ENCODE measurements at places on chromosomes 5 and 9.

- no peak for DNase-seq
These were observed 115.5 kb downstream of the COL23A1 start for GRCh38 chr5:178474562-178475184.

DNA sequence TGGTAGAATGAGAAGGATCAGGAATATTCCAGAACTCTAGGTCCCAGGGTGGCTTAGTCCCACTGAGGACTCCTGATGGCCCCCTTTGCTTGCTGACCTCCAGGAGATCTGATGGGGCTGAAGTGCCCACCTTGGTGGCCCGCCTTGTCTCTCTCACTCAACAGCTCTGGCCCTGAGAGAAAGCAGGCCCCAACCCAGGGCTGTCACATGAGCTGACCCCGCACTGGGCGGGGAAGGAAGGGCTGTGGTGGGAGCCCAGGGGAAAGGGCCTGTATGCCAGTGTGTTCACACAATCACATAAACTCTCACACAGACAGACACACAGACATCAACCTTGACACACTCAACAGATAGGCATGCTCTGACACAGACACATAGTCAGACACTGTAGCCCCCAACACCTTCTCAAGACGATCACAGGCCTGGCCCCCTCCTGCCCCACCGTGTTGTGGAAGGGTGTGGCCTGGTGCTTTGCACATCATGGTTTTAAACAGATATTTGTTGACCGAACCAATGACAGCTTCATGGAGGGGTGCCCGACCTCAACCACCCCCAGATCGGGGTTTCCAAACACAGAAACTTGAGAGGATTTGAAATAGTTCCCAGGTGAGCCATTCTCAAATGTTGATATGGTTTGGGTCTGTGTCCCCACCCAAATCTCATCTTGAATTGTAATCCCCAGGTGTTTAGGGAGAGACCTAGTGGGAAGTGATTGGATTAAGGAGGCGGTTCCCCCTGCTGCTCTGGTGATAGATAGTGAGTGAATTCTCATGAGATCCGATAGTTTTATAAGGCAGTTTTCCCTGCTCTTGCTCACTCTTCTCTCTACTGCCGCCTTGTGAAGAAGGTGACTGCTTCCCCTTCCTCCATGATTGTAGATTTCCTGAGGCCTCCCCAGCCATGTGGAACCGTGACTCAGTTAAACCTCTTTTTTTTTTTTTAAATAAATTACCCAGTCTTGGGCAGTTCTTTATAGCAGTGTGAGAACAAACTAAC lies 48.5 kb upstream of the HAND1 start:
- no peak for DNase-seq

DNA sequence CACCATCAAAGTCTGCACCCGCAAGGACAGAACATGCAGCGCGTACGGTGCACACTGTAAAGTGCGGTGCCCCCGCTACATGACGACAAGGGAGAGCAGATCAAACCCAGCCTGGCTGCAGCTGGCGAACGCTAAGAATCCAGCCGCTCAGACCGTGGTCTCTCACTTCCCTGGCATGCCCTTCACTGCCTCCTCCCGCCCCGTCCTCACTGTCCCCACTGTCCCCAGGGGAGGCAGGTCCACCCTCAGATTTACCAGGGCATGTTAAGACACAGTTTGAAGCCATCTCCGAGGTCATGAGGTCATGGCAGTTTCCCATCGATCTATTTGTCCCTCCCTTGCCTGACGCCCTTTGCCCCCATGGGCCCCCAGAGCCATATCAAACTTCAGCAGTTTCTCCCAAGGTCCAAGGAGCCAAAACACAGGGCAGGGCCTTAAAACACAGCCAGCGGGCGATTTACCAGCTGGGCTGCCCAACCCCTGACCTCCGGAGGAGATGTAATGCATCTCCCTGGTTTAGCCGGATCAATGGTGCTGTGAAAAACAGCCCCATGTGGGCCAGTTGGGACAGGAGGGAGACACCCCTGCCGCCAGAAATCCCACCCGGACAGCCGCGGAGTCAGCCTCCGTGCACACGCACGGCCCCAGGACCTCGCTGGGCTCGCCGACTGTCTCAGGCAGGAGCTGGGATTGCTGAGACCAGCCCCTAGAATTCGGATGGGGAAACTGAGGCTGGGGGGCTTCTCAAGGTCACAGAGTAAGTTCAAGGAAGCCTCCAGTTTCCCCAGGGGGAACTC lies 52.3 kb upstream of the FUBP3 start:
- no peak for DNase-seq

DNA sequence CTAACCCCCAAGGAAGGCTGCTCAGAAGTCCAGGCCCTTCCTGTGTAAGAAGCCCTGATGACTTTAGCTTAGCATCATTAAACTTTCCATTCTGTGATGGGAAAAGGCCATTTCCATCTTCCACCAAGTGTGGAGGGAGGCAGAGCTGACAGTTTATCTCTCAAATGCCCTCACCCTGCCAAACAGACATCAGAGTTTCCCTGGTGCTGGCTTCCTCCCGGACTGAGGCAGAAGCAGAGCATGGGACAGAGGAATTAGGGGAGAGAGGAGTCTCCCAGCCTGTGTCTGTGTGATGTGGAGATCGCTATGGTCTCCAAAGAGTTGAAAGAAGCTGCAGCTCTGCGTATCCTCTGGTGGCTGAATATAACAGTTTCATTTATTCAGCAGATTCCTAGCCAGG lies 57.4 kb upstream of the CTNNA1 start:
- DNase-seq, result no peak

DNA sequence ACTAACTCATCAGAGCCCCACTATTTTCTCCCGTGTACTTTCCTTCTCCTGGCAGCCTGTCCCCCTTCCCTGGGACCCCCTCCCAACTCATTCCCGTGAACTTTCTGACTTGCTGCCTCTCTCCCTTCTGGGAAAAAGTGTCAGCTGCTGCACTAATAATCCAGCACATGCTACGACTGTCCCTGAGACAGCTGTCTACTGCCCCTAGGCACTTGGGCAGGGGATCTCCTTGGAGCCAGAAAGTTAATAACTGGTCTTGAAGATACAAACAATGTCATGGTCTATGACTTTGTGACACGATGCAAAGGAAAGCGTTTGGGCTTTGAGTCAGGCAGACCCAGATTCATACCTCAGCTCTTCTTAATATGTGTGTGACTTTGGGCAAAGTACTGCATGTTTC lies 10.1 kb upstream of the RNF183 start:
- DNase-seq, result no peak

DNA sequence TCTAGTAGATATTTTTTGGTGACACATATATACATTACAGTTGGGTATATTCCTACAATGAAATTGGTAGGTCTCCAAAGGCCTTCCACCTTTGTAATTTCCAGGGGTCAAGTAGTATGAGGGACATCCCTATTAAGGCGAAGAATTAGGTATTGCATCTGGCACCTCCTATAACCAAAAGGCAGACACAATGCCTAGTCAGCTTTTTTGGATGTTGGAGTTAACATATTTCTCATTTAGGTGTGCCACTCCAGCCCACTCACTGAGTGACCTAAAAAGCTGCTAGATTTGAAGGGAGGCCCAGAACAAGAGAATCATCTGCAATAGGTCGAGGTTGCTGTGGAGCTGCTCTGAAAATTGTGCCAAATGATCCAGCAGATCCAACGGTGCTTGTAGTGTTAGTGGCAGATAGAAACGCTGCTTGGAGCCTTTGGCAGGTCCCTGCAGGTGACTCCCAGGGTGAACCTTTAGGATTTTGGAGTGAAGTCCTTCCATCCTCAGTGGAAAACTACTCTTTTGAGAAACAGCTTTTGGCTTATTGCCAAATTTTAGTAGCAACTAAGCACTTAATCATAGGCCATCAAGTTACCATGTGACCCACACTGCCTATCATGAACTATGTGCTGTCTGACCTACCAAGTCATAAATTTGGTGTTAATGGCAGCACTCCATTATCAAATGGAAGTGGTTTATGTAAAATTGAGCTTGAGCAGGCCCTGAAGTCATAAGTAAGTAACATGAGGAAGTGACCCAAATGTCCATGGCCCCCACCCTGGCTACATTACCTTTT lies 15.7 kb upstream of the FNIP1 start:
- no peak for DNase-seq

- DNase-seq, result no peak
These were observed 2.7 kb downstream of the GLRA1 start for GRCh38 chr5:151921916-151922315.

DNA sequence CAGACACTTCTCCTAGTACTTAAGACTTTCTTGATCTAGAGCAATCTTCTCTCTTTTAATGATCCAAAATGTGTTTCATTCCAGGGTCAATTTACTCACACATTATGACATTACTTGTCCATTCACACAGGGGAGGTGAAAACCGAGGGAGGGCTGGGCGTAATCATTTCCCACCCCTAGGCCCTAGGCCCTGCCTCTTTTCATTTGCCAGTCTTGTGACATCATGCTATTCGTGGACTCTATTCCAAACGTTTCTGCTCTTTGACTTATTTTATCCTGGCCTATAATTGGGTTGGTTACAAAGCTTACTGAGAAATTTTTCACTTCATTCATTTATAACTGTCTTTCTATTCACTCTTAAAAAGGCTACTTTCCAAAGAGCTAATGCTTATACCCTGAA lies 2.4 kb downstream of the DCAF12 start:
- DNase-seq, result no peak

DNA sequence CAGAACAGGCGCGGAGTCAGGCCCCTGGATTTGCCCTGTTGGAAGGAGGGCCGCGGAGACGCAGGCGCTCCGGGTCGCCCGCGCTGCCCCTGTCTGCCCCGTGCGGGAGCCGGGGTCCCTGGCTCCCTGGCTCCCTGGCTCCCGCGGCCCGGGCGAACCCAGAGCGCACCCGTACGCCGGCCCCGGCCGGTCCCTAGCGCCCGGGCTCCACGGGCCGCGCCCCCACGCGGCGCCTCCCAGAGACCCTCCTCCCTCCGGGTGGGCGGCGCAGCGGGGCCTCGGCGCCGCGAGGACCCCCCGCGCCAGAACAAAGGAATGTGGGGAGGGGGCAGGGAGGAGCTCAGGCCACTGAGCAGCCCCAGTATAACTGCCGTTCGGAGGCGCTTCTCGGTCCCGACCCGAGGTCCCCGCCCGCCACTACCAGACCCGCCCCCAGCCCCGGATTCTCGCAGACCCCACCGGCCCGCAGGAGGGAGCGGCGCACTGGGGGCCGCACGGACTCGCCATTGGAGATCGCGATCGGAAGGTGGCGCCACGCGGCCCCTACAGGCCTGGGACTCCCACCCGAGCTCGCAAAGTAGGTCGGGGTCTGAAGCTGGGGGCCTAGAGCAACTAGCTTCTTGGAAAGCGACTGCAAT lies 2.4 kb downstream of the NFIL3 start:
- DNase-seq, result no peak

Data from stimulated activated CD4-positive, alpha-beta T cell treated with anti-CD3 and anti-CD28 coated beads, TNF-alpha, amount 100 ng/mL, for 1 hour (primary cell).